ENCODE measurements at places on chromosomes 2 and 18. TPM values are rescaled to one million over a fixed set of nuclear protein-coding genes. Genes with fewer than 3 reads are reported as not detected.

DNA sequence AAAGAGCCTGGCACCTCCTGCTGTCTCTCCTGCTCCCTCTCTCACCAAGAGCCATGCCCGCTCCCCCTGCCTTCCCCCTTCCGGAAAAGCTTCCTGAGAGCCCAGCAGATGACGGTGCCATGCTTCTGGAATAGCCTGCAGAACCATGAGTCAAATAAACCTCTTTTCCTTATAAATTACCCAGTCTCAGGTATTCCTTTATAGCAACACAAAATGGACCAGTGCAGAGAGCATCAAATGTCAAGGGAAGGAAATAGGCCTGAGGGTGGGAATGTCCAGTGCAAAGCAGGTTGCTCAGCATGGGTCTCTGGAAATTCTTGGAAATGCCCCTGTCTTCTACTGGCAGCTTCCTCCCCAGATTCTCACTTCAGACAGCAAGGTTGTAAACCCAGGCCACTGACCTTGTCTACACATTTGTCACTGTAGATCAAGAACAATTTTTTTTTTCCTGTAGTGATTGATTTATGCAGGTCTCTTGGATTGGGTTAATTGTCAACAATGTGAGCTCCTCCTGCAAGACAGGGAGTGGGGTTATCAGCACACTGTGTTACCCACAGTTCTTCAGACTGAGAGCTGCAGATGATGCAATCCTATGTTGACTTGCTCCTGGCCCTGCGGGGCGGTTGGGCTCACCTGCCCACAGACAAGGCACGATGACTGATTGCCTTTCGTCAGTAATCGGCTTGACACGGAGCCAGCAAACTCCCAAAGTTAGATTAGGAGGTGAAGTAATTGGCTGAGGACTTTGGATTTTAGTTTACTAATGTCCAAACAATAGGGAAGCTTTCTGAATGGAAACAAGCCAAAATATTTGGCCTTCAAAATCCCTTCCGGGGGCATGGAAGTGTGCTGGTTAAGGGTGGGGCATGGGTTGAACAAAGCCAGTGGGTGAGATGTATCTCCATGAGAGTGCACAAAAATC lies 5.4 kb upstream of the BOD1L2 start:
- no peak for DNase-seq

- DNase-seq = no peak
Observed at GRCh38 chr2:216545359-216545758, 46.7 kb downstream of the RPL37A start.

DNA sequence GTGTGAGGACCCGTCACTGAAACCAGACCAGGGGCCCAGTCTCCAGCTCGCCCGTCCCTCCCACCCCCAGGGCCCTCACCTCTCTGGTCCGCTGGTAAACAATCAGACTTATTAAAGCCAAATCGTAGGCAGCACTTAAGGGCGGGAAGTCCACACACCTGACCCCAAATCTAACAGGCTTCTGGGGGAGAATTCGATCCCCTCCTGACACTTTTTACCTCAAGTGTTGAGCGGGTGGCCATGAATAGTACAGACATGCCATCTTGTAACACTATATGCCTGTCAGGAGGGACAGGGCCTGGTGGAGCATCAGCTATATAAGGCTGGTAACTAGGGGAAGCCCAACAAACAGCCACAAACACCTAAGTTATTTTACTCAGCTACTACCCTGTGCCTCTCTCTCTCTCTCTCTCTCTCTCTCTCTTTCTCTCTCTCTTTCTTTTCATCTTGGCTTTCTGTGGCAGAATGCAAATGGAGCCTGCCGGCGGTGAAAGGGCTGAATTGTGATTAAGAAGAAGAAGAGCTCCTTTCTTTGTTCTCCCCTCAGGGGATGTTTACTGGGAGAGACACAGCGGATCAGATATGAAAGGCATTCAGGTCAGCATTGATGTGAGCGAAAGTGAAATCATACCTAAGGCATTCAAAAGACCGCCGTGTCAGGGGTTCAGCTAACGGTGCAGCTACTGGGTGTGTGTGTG lies 9.5 kb downstream of the ZEB2 start:
- no peak for DNase-seq

DNA sequence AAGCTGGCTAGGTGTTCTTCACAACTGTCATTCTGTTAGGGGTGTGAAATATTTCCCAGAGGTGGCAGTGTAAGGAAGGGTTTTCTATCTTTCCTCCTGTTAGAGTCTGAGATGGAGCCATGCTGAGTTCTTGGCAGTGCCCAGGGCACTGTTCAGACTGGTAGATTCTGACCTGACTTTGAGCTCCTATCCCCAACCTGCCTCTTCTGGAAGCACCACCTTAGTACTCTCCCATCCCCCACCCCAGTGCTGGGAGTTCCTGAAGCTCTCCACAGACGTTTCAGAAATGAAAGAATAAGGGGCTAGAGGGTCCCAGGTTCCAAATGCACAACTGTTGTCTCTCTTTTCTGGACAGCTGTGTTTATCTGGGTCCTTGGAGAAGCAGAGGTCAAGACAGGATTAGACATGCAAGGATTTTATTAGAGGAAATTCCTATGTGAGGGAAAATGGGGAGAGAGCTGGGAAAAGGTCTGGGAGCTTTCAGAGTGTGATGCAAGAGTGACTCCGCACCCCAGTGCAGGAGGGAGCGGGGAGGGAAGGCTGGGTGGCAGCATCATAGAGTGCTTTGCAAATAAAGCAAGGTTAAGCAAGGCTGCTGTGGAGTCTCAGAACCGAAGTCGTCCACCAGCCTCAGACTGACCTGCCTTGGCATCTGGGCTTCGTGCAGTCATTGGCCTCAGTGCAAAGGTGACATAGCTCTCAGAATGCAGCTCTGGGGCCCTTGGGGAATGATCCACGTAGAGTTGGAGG lies 75.5 kb downstream of the SLC4A3 start:
- no peak for DNase-seq

DNA sequence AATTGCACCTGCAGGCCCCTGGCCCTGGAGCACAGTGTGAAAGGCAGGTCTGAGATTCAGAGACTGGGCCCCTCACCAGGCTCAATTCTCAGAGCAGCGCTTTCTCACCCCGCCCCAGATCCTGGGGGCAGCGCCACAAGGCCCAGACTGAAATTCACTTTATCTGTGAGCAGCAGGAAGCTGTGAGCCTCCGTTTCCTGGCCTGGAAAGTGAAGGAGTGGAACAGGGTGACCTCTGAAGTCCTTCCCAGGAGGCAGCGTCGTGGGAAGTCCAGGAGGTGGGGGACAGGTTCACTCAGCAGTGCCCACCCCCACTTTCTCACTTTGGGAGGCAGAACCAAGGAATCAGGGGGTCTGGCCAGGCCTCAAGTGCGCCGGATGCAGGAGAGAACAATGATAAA lies 235.4 kb downstream of the NDUFA10 start:
- peak; percentile 48 for DNase-seq

DNA sequence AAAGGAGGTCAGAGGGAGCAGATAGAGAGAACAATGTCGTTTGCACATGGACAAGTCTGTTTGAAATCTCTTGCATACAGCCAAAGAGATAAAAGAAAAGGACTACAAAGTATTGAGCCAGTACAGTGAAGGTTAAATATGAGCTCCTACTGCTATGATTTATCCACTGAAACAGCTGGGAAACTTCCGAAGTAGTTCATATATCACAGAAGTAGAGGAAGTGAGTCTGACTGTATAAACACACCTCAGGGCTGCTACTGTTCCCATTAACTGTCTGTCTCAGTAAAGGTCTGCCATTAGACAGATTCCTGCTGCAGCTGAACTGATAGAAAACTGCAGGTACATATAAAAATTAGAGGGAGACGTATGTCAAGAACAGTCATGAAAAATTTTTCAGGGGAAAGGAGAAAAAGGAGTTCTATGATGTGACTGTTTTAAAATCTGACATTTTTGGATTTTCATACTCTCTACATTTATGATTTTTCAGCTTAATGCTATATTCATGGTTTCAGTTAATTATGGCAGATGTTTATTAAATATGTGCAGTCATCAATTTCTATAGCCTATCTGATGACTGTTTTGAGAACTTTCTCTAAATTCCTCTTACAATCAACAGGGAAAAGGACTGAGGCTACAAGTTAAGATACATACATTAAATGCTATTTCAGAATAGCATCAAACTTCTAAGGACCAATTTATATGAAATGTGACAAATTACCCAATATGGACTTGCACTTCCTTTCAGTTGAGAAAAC lies 364.7 kb downstream of the ERBB4 start:
- DNase-seq = no peak

GRCh38 chr2:39468579-39469451 lies 31.7 kb upstream of the MAP4K3 start:
- no peak for DNase-seq

GRCh38 chr18:76064998-76065397 lies 430.0 kb downstream of the ZNF516 start:
- no peak for DNase-seq

DNA sequence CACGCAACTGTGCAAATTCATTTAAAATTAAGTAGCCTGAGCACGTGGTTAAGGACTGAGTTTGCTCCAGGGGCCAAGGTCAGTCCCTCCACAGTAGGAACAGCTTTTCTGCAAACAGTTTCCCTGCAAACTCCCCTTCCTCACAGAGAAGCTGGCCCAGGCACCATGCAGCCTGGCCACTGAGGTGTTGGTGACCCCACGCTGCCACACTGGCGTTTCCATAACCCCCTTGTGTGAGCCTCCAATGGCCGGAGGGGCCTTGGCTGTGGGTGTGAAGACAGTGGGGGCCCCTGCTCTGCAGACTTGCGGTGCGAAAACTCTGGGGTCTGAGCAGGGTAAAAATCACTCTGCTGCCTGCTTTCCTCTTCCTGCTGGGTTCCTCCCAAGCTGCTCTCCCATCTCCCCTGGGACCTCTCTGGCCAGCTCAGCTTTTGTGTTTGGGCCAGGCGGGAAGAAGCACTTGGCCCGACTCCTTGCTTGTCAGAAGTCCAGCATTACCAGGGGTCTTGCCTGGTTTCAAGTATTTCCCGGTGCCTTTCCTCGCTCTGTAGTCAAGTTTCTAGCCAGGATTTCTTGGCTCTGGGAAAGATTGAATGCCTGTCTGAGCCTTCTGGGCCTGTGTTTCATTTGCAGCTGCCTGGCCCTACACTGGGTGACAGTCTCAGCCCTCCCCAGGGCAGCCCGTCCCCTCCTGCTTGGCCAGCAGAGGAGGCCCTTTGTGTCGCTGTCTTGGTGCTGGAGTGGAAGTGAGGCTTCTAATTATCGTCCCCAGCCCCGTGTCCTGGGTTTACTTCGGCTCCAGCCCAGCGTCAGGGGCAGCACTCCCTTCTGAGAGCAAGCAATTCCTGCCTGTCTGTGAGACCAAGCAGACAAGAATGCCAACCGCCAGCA lies 131.4 kb upstream of the SLC1A4 start:
- peak; percentile 87 for DNase-seq

GRCh38 chr18:58272779-58273435 lies 228.9 kb downstream of the NEDD4L start:
- DNase-seq = no peak

- no peak for DNase-seq
Observed at GRCh38 chr2:74945788-74946331, 12.6 kb upstream of the POLE4 start.

- peak; percentile 62 for DNase-seq
Observed at GRCh38 chr2:20186078-20186854, 38.7 kb downstream of the SDC1 start.

DNA sequence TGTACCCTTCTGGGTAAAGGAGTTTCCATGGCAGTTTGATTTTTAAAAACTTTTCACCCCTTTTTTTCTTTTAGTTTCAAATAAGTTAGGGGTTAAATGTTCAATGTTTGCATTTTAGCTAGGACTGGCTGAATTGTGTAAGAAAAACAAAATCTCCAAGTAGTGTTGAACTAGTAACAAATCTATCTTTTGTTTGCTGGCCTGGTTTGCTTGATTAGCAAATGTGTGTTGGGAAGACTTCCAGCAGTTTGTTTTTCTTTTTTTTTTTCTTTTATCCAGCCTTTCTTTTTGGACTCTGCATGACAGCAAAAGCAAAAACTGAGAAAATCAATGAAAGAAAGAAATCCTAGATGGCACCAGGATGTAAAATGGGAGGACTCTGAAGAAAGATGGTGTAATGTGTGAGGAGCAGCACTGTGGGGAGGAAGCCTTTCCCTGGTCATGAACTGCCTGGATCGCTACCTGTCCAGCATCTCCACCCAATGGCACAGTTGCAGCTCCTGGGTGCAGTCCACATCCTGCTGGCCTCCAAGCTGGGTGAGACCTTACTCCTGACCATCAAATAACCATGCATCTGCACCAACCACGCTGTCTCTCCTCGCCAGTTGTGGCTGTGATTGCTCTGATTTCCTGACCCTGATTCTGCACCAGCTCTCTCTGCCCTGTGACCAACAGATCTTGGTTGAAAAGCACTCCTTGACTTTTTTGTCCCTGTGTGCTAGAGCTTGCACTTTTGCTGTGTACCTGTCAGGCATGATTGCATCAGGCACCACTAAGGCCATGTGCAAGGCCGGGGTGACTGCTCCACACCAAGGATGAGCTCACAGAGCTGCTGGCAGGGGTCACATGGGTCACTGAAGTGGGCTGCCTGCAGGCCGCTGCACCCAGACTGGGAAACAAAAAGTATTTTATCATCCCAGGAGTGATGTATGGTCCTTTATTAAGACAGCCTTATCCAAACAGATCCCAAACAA lies 71.2 kb upstream of the ZNF236 start:
- no peak for DNase-seq

- no peak for DNase-seq
Observed at GRCh38 chr2:121686218-121686617, 37.0 kb upstream of the CLASP1 start.

Gene RUFY4
- 0.45 TPM for total RNA-seq

Gene ALPI
- not detected for total RNA-seq

Gene CLIP4
- total RNA-seq = 52.3 TPM

Gene SNRPD1
- total RNA-seq = 21.0 TPM

Gene LIMS2
- 248 TPM for total RNA-seq

Gene C1QL2
- total RNA-seq = not detected

Gene EMX1
- not detected for total RNA-seq

Gene PASK
- 8.7 TPM for total RNA-seq

Gene ANKZF1
- 21.4 TPM for total RNA-seq

Gene FAM237A
- not detected for total RNA-seq

Gene LRRTM4
- total RNA-seq = 0.52 TPM

Data from aorta (tissue), 5 donors.